ENCODE measurements at places on chromosomes 4 and X. TPM values are rescaled to one million over a fixed set of nuclear protein-coding genes. Genes with fewer than 3 reads are reported as not detected.

DNA sequence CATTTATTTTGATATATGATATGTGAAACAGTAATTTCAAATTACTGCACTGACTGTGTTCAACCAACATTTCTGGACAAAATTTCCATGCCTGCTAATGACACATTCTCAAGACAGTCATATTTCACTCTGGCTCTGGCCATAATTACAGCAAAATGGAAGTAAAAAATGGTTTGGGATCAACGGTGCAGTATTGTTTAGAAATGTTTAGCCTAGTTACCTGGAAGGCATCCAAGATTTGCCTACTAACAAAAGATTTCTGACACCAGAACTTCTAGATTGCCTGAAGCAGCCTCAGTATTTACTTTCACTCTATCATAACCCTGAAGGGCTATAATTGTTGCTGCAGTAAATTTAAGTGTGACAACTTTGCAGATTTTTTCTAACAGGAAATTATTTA, 416.3 kb downstream of the PCDH10 start:
- no peak overlapping the region for H3K27ac ChIP-seq
- H3K4me1 ChIP-seq = no peaks in the 10 kb centered on the region
- no peaks in the 10 kb centered on the region for H3K27me3 ChIP-seq
- no peak for DNase-seq

DNA sequence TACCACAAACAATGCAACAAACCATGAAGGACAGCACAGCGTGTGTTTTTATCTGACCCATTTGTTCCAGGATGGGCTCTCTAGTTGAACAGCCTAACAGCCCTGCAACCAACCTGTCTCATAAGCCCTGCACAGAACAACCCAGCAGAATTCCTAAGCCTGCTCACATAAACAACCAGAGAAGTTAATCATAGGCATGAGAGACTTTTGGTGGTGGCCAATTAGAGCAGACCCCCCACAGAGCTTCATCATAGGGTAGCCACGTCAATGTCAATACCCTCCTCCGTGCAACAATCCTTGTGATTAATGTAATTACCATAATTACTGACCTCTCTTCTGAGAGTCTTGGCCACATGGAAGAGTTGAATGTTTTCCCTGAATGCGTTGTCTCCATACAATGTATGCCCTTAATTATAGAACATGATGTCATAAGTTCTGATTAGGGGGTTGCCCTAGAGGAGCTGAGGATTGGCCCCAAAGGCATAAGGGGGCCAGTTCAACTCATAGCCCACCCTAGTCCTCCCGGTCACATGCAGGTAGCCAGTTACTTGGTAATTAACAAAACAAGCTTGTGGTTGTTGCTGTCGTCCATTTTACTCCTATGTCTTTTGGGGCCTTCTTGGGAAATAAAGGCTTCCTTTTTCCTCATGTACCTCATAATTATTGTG, 92.7 kb downstream of the SYNPO2 start:
- no peak for DNase-seq
- no peaks in the 10 kb centered on the region for H3K4me1 ChIP-seq
- H3K27ac ChIP-seq = no peak overlapping the region
- H3K27me3 ChIP-seq = no peaks in the 10 kb centered on the region
- no peak overlapping the region for H3K4me3 ChIP-seq

INTU gene
- 10.7 TPM for total RNA-seq

DNA sequence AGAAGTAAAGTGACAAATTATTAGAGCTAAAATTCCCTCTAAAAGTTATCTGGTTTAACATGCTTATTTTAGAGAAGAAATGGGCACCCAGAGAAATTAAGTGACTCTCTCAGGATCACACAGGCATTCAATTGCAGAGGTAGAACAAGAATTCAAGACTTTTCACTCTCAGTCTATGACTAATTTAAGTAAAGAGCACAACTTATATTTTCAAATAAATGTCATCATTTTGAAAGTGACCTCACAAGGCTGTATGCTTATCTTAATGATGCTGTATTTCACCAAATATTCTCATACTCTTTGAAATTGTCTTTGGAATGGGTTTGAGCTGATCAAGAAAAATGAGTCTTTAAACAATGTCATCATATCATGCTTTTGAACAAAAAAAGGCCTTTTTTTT, 15.3 kb downstream of the GPR174 start:
- no peaks in the 10 kb centered on the region for H3K27me3 ChIP-seq
- no peak overlapping the region for H3K27ac ChIP-seq
- no peaks in the 10 kb centered on the region for H3K36me3 ChIP-seq
- no peak for DNase-seq
- H3K4me1 ChIP-seq = no peaks in the 10 kb centered on the region
- no peak overlapping the region for H3K4me3 ChIP-seq

DNA sequence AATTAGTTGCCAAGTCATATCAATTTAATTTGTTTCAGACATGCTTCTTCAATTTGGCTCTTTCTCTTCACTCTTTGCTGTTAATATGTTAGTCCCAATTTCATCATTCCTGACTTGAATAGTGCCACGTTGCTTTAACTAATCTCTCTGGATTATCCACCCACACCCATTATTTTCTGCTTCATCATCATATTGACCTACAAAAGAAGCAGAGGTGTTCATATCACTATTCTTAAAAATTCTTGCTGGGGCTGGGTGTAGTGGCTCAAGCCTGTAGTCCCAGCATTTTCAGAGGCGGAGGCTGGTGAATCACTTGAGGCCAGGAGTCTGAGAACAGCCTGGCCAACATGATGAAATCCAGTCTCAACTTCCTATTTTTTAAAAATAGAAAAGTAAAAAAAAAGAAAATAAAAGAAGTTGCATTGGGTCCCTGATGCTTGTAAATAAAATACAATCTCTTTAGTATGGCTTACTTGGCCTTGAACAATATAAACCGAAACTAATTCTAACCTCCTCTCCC, 65.7 kb upstream of the KCNIP4 start:
- DNase-seq = no peak
- H3K27me3 ChIP-seq = no peaks in the 10 kb centered on the region
- no peaks in the 10 kb centered on the region for H3K4me1 ChIP-seq
- no peak overlapping the region for H3K4me3 ChIP-seq
